ENCODE measurements at places on chromosomes 12 and 14. TPM values are rescaled to one million over a fixed set of nuclear protein-coding genes. Genes with fewer than 3 reads are reported as not detected.

PZP gene
- total RNA-seq: not detected

DEPDC4 gene
- 1.2 TPM for total RNA-seq

KRT74 gene
- not detected for total RNA-seq

ADCY4 gene
- 1.3 TPM for total RNA-seq

TROAP gene
- total RNA-seq: 0.51 TPM

- peak; percentile 59 for DNase-seq
Observed at GRCh38 chr12:89504560-89505346, 19.8 kb downstream of the GALNT4 start.

DNA sequence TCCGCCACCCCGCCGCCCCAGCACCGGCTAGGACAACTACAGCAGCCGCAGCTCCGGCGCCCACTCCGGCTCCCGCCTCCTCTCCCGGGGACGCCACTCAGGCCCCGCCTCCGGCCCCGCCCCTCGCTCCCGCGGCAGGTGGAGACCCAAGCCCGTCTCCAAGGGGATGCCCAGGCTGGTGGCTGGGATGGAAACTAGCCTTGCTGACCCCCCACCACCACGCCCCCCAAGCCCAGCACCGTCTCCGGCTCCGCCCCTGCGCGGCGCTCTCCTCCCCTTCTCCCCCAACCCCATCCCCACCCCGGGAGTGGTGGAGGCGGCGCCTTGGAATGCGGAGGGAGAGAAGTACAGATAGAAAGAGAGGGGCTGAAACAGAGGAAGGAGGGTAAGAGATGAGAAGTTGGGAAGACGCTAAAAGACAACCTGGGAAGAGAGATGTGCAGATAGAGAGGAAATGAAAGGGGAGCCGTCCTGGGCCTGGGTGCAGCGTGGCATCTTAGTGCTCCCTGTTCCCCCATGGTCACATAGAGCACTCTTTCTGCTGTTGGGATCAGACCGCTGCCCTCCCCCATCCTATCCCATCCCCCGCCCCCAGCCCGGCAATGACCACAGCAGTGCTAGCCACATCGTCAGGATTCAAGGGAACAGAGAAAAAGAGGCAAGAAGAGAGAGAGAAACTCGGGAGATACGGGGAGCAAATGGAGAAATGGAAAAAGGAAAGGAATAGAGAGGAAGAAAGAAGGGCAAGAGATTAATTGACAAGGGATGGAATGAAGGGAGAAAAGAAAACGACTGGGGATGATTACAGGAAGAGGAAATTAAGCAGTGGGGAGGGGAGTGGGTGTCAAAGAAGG lies at the start of gene ITGA7:
TSS of gene ITGA7 (minus strand) at position 64 of the 854 bp plus-strand sequence. CDS start 222 bp downstream, outside the sequence.
- DNase-seq: no peak

GRCh38 chr14:70711451-70711850 lies 69.7 kb downstream of the TTC9 start:
- DNase-seq: no peak

- no peak for DNase-seq
Observed at GRCh38 chr12:19447386-19447785, 8.1 kb downstream of the AEBP2 start.

- no peak for DNase-seq
Observed at GRCh38 chr14:63512861-63513260, 30.3 kb downstream of the PPP2R5E start.

DNA sequence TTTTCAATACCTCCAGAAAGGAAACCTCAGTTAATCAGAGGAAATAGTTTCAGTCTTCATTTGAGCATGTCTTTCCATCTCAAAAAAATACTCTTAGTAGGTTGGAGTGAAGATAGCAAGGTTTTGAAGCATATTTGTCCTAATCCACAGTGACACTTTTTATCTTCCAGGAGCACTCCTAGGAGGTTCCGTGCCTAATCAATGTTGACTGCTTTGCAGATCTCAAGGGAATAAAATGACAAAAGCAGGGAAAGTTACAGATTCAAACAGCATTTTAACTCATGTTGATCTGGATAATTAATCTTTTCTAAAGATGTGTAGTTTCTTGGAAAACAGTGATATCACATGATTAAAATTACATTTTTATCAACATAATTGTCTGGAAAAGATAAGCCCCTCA lies 213.9 kb downstream of the ANO6 start:
- no peak for DNase-seq

DNA sequence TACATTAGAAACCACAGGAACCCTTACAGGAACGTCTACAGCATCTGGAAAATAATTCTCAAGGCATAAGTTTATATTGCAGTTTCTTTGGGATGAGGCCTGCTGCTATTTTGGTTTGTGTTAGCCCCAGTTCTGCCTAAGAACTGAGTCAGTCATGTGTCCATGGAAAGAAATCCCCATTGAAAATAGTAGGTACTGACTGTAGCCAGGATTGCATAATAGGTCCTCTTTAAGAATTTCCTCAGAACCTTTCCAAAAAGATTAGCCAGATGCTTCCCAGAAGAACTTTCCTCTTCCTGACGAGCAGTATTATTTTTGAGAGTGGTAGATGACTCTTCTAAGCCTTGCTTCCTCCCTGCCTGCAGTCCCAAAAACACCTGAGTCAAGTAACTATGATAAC lies 52.6 kb downstream of the RASSF8 start:
- peak; percentile 79 for DNase-seq

Data from fibroblast of lung (primary cell).